Activated effector memory CD4-positive, alpha-beta T cell treated with anti-CD3 and anti-CD28 coated beads, Interleukin-2, amount 50 U/mL, for 16 hours (primary cell): ENCODE measurements at places on chromosomes 11 and 22.

DNA sequence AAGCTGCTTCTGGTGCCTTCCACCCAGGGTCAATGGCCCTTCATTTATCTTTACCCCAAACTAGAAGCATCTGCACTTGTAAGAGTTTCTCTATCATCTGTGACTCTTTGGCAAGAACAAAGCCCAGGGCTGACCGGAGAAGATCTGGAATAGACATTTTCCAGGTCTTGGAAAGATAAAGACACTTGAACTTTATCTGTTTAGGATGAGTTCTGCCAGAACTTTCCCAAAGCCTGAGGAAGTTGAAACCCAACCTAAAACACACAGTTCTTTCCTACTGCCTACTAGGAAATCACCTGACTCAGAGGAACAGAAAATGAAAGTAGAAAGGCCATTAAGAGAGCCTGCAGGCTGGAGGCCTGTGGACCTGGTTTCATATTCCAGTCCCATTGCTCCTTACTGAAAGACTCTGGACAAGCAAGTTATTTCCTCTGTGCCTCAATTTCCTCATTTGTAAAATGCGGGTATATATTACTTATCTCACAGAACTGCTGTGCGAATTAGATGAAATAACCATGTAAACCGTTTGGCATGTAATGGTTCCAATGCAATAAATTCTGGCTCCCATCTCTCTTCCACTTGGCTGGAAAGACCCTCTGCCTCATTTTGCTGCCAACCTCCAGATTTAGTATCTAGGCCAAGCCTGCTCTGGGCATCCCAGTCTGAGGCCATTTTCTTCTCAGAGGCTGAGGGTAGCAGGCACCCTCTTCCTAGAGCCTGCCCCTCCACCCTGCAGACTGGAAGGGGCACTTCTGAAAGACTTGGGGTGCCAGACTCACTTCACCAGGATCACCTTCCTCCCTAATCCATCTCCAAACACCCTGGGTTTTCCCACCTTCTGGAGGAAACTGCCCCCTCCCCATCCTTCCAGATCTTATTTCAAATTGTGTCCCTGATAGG is 1.2 kb downstream of the UBE2L6 start:
- peak; percentile 72 for DNase-seq

GRCh38 chr11:100438376-100438775 is 248.7 kb upstream of the ARHGAP42 start:
- no peak for DNase-seq

DNA sequence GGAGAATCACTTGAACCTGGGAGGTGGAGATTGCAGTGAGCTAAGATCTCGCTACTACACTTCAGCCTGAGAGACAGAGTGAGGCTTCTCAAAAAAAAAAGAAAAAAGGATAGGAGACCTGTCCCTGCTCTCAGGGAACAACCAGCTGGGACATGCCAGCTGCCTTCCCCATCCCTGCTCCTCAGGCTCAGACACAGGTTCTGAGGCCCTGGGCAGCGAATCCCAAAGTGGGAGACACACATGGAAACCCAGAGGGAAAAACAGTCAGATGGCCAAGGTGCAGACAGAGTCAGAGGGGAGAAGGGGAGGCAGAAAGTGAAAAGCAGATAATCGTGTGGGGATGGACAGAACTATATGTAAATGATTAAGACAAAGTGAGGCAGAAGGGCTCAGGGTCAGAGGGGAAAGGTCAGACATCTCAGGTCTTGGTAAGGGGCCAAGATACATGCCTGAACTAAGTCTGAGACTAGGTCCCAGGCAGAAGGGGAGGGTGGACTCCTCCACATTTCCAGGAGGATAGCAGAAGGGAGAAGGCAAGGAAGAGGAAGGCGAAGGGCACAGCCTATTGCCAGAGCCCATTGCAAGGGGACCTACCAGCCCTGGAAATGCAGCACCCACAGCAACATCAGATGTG is 14.2 kb downstream of the STARD10 start:
- DNase-seq = no peak

GRCh38 chr11:121467471-121467870 is 14.7 kb upstream of the SORL1-AS1 start:
- no peak for DNase-seq

- DNase-seq = no peak
These were observed 48.2 kb downstream of the RTN4R start for GRCh38 chr22:20219667-20220628.

- DNase-seq = no peak
These were observed 23.3 kb upstream of the POU2AF1 start for GRCh38 chr11:111402411-111402810.

- DNase-seq = peak; percentile 28
These were observed 6.5 kb upstream of the CLDN5 start for GRCh38 chr22:19530751-19531150.

- DNase-seq = no peak
These were observed 80.7 kb upstream of the FAM181B start for GRCh38 chr11:82814379-82814778.

- no peak for DNase-seq
These were observed 5.7 kb downstream of the C11orf54 start for GRCh38 chr11:93747122-93747521.

DNA sequence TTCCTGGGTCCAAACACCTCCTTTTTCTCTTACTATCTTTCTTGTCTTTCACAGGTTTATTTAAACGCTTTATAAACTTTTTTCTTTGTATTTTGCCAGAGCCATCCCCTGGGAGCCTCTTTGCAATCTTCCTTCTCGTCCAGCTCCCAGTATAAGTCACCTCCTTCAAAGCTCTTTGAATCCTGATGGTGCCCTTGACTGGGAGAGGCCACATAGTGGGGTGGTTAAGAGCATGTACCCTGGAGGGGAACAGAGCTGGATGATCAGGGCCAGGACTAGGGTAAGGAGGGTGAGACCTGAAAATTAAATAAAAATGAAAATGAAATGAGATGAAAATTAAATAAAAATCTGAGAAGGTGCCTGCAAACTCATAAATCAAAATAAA is 155.0 kb downstream of the FBXO7 start:
- DNase-seq = no peak

- DNase-seq = no peak
These were observed 93.5 kb downstream of the PDHX start for GRCh38 chr11:35009944-35010342.

- DNase-seq = no peak
These were observed 5.8 kb downstream of the UBASH3B start for GRCh38 chr11:122661182-122661945.
